NCI-H1930 (cell line): ENCODE measurements at places on chromosomes 7 and 10.

GRCh38 chr10:17175551-17175950, 25.9 kb downstream of the TRDMT1 start:
- DNase-seq = no peak

- no peak for DNase-seq
These were observed 51.3 kb upstream of the GRM8 start for GRCh38 chr7:127304087-127304486.

DNA sequence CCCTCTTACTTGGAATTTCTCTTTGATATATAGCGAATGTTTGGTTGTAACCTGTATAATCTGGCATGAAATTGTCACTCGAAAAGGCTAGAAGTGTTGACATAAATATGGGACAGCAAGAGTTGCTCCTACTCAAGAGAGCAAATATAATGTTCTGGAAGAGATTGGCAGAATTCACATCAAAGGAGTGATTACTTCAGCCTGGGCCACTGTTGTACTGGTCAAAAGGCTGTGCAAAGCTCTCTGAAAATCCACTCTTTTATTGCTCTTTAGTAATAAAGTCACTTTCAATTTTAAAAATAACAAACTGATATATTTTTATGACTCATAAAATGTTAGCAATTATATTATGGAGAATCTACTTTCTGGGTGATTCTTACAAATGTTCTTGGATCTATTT, 58.2 kb downstream of the CFTR start:
- DNase-seq = no peak

- DNase-seq = no peak
These were observed 40.0 kb upstream of the DGKI start for GRCh38 chr7:137886746-137887145.

DNA sequence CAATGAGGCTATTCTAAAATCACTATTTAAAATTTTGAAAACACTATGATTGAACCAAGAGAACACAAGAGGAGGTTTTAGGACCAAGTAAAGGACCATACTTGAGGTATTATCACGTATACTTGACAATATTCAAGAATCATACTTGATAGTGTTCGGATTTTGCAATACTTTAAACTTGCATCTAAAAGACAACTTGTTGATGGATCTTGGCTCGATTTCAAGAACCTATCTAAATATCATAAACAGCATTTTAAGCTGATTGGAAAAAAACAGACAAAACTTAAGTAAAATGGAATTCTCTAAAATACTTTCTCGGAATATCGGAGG, 1.3 kb downstream of the NAMPT start:
- no peak for DNase-seq

GRCh38 chr7:102169651-102170392, 116.8 kb upstream of the SH2B2 start:
- no peak for DNase-seq

- DNase-seq = no peak
These were observed 50.3 kb upstream of the SDK1 start for GRCh38 chr7:3250725-3251124.

GRCh38 chr7:28290496-28290895, 109.9 kb upstream of the JAZF1 start:
- DNase-seq = no peak

GRCh38 chr10:104824380-104825006, 183.4 kb downstream of the SORCS3 start:
- no peak for DNase-seq

DNA sequence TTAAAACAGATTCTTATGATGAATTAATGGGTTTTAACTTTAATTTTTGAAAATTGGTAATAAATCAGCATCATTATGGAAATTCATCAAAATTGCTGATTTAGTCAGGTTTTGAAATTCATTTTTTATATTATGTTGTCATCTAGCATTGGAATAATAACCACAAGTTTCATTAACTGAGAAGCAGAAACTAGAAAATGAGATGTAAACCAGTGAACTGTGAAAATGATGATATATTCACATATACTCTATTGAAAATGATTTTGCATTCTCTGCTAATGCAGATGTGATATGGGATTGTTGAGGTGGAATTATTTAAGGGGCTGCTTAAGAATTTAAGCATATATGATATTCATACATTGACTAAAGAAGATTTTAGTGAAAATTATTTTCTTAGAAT, 316.1 kb upstream of the FZD1 start:
- DNase-seq = no peak

- DNase-seq = no peak
These were observed 254.9 kb downstream of the SORCS3 start for GRCh38 chr10:104895981-104896380.

DNA sequence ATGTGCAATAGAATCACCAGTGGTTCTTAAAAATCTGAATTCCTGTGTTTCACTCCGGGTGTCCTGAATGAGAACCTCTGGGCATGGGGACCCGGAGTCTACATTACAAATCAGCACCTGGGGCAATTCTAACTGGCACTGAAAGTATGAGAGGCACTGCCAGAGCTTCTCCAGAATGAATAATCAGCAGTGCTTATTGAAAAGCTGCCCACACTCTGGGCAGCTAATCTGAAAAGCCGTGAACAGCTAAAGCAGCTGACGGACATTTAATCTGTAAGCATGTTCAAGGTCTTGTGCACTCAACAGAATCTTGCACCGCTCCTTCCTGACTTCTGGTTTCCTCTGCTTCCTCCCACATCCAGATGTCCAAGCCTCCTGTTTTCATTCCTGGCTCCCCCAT, 113.3 kb upstream of the KIF5B start:
- DNase-seq = no peak

- no peak for DNase-seq
These were observed 1.2 kb upstream of the PRRT4 start for GRCh38 chr7:128362670-128363069.

GRCh38 chr7:109864230-109864629, 1226.7 kb upstream of the LRRN3 start:
- no peak for DNase-seq

DNA sequence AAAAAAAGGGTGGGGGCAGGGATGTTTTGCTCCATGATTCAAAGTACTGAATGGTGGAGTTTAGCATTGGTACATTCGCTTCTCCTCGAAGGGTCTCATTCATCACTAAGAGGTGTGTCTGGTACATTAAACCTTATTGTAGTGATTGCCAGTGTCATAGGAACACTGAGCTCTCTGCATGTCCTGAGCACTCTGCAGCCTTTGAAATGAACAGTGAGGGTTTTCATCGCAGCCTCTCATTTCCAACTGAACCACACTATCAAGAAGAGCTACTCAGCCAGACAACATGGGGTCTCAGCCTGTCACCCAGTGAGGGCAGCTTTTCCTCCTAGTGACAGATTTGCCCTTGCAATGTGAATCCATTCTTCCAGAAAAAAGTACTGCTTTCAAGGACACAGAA, 7.6 kb upstream of the DEPP1 start:
- no peak for DNase-seq

- DNase-seq = no peak
These were observed 42.5 kb downstream of the CCDC71L start for GRCh38 chr7:106618480-106618879.

DNA sequence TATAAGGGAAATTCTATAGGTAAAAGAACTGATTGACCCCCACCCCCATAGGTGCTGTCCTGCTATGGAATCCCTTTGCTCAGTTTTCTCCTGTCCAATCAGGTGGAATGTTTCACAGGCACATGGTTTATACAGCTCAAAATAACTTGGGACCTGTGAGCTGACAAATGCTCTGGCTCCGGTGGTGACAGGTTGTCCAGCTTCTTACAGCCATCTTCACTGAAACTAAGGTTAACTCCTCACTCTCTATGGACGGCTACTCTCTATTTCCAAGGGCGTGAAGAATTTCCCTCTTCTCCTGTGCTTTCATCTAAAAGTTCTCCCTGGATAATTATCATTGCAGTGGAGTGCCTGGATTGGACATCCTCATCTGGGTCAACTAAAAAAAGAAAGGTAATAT, at the start of gene MYPN:
TSS of gene MYPN (plus strand) at position 158 of the 400 bp plus-strand sequence. CDS start 11,951 bp downstream, outside the sequence.
- DNase-seq = no peak

GRCh38 chr10:34758447-34758996, 56.6 kb downstream of the PARD3 start:
- no peak for DNase-seq

GRCh38 chr10:52706332-52707070, 66.1 kb downstream of the MBL2 start:
- DNase-seq = no peak

DNA sequence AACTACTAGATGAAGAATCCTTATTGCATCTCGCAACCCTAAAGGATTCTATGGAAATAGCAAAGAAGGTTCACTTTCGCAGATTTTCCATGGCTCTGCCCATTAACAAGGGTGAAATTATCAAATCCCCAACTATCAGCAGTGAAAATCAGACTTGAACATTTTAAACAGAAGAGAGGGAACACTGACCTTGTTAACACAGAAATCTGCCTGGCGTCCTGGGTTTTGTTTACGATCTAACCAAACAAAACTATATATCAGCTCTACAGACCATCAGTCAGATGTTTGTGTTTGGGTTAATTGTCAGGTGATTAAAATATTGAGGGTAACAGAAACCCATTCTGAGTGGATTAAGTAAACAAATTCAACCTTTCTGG, 1.9 kb downstream of the CTTNBP2 start:
- DNase-seq = no peak

GRCh38 chr7:157660971-157661610, 324.3 kb downstream of the DNAJB6 start:
- no peak for DNase-seq

GRCh38 chr10:47077941-47078340, 166.7 kb downstream of the PTPN20 start:
- no peak for DNase-seq

DNA sequence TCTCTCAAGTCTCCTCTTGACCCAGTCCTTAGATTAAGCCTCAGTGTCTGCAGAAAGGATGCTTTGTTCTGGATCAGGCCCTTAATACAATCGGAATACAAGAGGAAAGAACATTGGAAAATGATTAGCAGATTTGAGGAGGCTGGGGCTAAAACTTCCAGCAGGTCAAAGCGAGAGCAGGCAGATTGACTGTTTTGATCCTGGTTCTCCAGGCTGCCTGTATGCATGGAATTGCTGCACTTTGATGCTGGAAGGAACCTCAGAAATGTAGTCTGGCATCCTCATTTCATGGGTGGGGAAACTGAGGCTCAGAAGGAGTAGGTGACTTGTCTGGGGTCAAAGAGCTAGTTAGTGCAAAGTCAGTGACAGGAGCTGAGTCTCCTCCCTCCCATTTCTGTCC, 202.8 kb downstream of the EMX2 start:
- no peak for DNase-seq

DNA sequence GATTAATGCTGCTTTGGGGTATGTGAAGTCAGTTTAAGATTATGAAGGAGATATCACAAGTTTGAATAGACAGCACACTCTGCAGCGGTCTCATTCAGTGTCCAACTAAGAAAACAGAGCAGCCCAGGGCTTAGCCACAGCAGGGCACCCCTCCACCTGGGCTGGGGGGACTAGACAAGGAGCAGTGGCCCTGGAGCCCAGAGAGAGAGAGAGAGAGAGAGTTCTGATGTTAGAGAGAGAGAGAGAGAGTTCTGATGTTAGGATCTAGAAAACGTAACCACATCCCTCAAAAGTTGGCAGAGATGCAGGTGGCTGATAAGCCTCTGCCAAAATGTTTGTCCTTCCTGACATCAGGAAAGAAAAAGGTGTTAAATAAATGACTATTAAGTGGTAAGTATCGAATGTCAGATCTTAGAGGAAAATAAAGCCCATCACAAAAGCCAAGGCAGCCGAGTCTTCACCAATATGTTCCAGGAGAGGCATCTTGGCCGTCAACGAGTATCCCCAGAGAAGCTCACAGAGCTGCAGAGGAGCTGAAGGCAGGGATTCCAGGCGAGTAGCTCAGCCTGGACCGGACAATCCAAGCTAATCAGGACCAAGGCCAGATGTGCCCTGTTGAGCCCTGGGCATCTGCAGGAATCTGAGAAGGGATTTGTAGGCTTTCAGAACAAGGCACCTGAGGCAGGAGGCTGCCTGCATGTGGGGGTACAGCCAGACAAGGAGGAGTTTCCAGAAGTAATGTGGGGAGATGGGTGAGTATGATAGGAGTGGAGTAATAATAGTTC, 150.1 kb upstream of the TCF7L2 start:
- no peak for DNase-seq

- DNase-seq = no peak
These were observed 276.5 kb downstream of the CCDC3 start for GRCh38 chr10:12724807-12725579.

DNA sequence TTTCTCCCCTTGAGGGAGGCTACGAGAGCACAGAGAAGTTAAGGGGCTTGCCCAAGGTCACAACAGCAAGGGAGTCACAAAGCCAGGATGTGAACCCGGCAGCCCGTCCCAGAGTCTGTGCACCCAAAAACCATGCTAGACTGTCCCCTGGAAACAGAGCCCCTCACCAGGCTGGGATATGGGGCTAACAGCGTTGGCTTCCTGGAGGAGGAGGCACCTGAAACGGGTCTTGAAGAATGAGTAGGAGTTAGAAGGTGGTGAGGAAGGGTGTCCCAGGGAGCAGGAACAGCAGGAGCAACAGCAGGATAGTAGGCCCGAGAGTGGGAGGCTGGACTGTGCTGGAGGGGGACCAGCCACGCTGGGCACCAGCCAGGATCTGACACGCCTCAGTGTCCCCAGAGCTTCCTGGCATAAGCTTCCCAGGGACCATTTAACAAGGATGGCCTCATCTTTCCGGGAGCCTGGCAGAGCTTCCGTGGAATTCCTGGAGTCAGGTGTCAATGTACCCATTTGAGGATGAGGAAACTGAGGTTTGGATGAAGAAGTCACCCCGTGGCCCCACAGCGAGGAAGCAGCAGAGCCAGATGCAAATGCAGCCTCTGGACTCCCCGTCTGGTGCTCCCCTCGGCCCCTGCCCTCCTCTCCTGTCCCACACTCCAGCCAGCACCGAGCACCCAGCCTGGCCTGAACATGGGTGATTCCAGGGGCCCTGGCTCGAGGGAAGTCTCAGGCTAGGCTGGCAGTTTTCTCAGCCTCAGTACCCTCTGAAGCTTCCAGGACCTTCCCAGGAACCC, 3.3 kb upstream of the GRIFIN start:
- DNase-seq = no peak

GRCh38 chr10:11326913-11327616, 284.4 kb downstream of the USP6NL start:
- DNase-seq = no peak

GRCh38 chr10:120614680-120615079, 157.7 kb downstream of the PLPP4 start:
- DNase-seq = no peak

- DNase-seq = no peak
These were observed 241.5 kb upstream of the PTER start for GRCh38 chr10:16195178-16195769.

- no peak for DNase-seq
These were observed 41.5 kb downstream of the PITRM1 start for GRCh38 chr10:3131098-3131497.
